ENCODE measurements at places on chromosomes 1 and 21.

DNA sequence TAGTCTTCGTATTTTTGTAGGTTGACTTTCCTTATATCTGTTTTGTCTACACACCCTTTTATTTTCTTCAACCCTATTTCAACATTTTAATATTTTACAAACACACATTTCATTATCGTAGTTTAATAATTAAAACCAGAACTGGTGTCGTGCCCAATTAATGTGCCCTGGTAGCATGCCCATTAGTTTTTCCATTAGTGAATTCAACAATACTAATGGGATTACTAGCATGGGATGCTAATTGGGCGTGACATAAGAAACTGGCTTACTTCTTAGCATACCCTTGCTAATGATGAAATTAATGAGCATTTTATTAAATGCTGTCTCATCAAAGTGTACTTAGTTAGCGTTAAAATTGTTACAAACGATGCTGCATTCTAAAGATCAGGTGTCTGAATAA lies 332.7 kb downstream of the USH2A start:
- DNase-seq = no peak

DNA sequence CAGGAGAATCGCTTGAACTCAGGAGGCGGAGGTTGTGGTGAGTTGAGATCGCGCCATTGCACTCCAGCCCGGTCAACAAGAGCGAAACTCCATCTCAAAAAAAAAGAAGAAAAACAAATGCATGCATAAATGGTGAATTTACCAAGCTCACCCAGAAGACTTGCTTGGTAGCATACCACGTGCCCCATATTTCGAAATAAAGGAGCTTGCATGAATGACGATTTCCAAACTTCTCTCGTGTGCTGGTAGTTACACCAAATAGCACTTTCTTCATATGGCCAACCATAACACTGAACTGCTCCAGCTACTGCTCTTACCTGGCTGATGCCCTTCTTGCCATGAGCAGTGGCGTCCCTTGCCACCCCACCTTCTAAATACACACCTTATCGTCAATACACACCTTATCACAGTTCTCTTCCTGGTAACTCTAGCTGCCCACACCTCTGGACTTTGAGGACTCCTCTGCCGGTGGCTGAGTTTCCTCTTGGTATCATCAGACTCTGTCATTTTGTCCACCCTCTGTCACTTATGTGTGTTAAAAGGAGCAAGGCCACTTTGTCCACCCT lies 2.8 kb downstream of the DOP1B start:
- DNase-seq = no peak

- DNase-seq = peak; percentile 42
These were observed 532 bp downstream of the RALGPS2 start for GRCh38 chr1:178725466-178726086.

DNA sequence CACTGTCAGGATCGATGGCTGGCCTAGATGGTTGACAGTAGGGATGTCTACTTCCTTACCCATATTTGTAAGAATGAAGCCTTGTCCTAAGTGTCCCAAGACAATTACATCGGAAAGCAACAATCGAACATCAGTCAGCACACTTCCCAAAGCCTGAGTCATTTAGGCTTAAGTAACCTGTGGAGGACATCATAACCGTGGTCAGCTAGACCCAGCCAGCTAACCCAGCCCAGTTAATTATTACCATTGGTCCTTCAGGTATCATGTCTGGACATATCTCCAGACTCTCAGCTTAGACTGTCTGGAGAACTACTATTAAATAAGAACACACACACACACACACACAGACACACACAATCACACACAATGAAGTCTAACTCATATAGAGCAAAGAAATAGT lies 264.7 kb downstream of the TRABD2B start:
- no peak for DNase-seq

DNA sequence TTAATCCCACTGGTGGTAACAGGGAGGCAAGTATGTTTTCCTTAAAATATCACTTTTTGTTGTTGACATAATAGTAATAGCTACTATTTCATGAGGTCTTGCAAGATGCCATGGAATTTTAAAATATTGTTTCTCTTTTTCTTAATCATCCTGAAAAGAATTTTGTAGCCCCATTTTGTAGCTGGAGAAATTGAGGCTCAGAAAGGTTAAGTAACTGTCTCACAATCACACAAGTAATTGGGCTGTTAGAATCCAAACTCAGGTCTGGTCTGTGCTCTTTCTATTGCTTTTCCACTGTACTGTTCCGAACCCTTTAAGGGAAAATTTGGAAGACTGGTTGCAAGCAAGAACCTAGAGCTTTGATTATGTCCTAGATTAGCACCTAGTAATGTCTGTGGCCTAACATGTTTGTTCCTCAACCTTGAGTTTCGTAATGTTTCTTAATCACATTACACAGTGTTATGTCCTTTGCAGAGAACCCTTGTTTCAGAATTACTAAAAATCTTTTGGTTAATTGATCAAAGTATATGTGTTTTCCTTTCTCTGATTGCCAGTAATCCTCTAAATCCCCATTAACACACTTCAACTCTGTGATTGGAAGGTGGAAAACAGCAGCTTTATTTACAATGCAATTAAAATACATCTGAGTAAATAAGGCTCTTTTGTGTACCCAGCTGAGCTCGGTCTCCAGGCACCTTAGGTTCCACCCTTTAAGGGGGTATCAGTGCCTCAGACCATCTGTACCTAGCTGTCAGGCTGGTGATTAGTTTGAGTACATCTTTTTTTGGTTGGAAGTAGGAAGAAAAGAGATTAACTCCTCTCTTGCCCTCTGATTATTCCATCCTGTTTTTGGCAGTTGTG lies 10.4 kb downstream of the LRRC42 start:
- DNase-seq = no peak

GRCh38 chr1:25369241-25369640 lies 31.1 kb downstream of the TMEM50A start:
- DNase-seq = no peak

DNA sequence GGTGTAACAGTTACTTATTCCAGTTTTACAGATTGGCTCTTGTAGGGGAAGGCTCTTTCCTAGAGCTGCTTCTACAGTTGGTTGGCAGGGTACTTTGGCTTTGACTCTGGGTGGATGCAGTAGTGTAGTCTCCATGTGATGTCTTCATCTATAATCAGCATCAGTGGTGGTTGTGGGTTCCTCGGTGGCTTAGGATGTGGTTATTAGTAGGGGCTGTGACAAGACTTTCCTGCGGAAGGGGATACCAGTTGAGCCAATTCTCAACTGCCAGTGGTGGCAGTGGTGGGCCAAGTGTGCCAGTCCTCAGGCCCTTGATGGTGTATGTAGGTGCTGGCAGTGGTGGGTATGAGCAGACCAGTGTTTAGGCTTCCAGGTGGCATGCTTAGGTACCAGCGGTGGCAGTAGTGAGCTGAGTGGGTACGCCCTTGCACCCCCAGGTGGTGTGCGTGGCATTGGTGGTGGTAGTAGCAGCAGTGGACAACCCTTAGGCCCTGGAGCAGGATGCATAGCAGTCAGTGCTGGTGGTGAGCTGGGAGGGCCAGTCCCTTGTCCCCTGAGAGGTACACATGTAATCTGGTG lies 27.2 kb upstream of the KLF18 start:
- DNase-seq = no peak

- no peak for DNase-seq
These were observed 16.5 kb downstream of the VSIG8 start for GRCh38 chr1:159845751-159846629.

DNA sequence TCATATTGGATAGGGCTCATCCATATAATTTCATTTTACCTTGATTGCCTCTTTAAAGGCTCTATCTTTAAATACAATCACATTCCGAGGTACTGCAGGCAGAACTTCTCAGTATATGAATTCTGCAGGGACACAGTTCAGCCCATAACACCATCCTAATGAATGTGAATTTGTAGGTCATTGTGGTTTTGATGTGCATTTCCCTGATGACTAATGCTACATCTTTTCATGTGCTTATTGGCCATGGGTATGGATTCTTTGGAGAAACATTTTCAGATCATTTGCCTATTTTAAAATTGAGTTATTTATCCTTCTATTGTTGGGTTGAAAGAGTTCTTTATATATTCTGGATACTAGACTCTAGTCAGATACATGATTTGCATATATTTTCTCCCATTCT lies 9.6 kb upstream of the RPS6KC1 start:
- no peak for DNase-seq

DNA sequence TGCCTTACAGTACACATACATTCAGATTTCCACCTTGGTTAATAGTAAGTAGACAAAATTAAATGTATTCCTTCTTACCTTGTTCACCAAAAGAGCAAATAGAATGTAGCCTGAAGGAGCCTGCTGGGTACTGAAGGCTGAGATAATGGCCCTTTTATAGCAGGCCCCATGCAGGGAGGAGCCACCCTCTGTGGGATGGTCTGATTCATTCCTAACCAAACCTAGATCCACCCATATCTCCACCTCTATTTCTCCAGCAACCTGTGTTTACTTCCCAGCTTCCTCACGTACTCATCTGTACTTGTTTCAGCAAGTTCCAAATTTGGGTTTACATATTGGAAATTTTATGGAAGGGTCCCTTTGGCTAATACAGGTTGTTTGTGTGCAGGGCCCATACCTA lies at the start of gene FLG:
FLG (minus strand) TSS at position 129 of the 400 bp plus-strand sequence. CDS start 9,783 bp downstream, outside the sequence.
- DNase-seq = no peak
